Cardiac muscle cell (in vitro differentiated cells and primary cell): ENCODE measurements at places on chromosomes 12 and 14. TPM values are rescaled to one million over a fixed set of nuclear protein-coding genes. Genes with fewer than 3 reads are reported as not detected.

The RBP5 gene
- 0.95 and 8.9 TPM in 2 replicates for total RNA-seq

DNA sequence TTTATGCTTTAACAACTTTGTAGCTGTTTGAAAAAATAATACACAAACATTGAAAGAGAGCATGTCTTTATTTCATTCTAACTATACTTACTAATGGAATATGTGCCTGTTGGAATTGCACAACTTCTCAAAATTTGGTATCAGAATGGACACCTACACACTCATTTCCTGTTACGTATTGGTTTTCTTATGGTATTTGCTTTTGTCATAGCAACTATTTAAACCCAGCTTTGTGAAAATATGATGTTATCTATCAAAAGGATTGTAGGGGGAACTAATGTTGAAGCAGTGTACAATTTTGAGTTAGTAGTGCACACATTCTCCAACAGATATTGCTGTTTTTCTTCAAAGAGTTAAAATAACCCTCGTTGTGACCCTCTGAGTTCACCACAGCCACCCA lies 52.6 kb downstream of the RBMS2 start:
- no peak for DNase-seq

DNA sequence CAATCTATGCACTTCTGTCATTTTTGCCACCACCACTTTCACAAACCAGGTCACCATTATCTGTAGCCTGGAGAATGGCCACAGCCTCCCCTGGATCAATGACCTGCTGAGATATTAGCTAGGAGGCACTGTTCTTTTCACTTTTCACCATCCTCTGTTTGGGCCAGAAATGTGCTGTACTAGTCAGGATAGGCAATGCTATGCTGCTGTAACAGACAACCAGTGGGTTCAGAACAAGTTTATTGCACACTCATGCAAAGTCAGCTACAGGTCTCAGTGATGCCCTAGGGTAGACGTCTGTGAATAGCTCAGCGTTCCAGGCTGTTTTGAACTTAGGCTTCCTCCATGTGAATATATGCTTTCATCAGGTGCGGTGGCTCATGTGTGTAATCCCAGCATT lies 231.5 kb downstream of the SUDS3 start:
- no peak for DNase-seq

DNA sequence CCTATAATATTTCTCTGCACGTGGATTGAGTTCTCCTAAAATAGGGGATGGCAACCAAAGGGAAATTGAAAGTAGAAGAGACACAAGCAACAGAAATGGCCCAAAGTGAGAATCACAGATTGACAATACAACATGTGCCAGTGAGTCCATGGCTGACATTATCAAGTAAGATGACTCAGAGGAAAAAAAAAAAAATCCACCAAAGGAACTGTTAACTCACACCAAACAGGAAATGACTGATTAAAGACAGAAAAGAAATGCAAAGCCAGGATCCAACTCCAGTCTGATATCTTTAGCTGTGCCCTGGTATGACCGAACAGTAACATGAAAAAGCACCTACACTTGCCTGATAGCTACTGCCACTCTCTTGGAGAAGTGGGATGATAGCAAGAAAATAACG lies 485.0 kb downstream of the PRKD1 start:
- DNase-seq, result no peak

DNA sequence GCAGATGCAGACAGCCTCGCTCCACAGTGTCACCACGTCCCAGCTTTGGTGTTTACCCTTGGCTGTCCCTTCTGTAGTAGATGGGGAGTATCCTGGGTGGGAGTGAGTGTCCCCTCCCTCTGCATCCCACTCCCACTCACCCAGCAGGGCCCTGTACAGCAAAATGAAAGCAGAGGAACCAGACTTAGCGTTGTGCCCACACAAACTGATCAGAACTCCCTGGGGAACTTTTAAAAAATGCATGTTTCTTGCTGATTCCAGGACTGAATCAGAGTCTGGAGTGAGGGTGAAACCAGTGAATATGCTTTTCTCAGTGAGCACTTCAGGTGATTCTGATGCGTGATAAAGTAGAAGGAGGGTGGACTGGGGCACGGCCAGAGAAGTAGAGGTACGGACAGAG lies 2.9 kb downstream of the ACVRL1 start:
- DNase-seq, result no peak

DNA sequence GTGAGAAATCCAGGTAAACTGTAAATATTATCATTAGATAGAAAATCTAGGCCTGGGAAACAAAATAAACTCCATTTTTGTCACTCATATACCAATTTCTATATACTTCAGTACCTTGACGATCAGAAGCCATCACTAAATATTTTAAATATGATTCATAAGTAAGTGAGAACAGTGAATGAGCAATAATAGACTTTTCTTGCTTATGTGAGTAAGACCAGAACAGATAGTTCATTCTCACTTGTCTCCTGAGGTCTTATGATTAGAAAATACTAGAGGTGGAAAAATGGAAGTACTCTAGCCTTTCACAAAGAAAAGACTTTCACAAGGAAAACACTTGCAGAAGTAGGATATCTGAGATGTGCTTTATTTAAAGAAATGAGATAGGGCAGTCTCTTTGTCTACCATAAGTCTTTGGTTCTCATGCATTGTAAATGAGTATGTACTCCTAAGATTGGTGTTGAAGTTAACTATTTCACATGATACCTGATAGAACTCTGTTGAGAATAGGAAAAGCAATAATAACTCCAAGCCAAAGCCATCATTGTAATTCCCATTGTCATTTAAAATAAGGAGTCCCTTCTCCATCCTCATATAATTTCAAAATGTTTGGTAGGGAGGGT lies 10.1 kb upstream of the SMCO3 start:
- DNase-seq, result no peak
